ENCODE measurements at places on chromosomes 6 and 20.

- no peak for DNase-seq
These were observed 109.0 kb downstream of the SULF2 start for GRCh38 chr20:47676219-47676721.

DNA sequence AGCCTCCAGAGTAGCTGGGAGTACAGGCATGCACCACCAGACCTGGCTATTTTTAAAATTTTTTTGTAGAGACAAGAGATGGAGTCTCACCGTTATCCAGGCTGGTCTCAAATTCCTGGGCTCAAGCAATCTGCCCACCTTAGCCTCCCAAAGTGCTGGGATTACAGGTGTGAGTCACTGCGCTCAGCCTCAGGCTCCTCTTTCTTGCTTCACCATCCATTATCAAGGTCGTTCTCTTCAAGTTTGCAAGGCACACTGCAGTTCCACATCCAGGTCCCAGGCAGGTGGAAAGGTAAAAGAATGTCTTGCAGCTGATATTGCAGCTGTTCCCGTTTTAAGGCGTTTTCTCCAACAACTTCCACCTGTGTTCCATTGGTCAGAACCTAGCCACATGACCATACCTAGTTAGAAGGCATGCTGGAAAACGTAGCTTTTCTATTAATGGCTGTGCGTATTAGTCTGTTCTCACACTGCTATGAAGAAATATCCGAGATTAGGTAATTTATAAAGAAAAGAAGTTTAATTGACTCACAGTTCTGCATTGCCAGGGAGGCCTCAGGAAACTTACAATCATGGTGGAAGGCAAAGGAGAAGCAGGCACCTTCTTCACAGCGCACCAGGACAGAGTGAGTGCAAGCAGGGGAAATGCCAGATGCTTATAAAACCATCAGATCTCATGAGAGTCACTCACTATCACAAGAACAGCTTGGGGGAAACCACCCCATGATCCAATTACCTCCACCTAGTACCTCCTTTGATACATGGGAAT, 51.7 kb downstream of the PCNA start:
- no peak for DNase-seq

GRCh38 chr20:2301164-2301622, 5.4 kb downstream of the TGM3 start:
- DNase-seq = no peak

DNA sequence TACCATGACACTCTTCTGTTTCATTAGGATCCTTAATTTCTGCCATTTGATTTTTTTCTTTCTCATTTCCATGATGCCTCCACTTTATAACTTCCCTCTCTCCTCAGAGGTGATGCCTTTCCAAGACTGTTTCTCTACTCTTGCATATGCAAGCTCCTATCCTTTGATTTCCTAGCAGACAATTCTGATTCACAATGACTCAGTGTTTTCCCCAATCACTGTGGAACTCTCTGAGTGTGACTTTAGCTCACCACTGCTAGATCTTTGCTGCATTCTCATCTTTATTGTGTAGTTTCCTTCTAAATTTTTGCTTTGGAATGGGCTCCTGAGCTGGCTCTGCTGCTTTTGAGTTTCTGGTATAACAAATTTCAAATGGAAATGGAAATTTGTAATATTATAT, 184.9 kb downstream of the TINAG start:
- DNase-seq = no peak
